ENCODE measurements at places on chromosomes 5 and 9.

- no peak for DNase-seq
Measured at GRCh38 chr5:76733049-76733417, 17.1 kb downstream of the F2R start.

GRCh38 chr9:124852829-124853531 lies at the start of gene WDR38:
Gene WDR38, plus strand, starts transcription at chr9:124853460. Its CDS starts 72 bp downstream, at chr9:124853532.
- DNase-seq, result peak; percentile 72

DNA sequence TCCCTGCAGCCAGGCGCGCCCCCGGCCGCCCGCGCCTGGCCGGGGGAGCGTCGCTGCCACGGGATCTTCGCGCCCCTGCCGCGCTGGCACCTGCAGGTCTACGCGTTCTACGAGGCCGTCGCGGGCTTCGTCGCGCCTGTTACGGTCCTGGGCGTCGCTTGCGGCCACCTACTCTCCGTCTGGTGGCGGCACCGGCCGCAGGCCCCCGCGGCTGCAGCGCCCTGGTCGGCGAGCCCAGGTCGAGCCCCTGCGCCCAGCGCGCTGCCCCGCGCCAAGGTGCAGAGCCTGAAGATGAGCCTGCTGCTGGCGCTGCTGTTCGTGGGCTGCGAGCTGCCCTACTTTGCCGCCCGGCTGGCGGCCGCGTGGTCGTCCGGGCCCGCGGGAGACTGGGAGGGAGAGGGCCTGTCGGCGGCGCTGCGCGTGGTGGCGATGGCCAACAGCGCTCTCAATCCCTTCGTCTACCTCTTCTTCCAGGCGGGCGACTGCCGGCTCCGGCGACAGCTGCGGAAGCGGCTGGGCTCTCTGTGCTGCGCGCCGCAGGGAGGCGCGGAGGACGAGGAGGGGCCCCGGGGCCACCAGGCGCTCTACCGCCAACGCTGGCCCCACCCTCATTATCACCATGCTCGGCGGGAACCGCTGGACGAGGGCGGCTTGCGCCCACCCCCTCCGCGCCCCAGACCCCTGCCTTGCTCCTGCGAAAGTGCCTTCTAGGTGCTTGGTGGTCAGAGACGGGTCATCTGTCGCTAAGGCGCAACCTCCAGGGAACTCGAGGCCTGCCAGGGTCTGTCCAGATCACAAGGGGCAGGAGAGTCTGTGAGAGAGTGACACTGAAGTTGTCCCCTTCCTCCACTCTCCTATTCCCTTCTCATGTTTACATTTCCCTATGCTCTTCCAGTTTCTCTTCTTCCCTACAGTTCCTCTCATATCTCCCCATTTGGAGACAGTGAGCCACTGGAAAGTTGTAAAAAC lies 1.3 kb downstream of the GPR150 start:
- DNase-seq, result no peak

- DNase-seq, result no peak
Measured at GRCh38 chr9:18936094-18936871, 96.7 kb downstream of the SAXO1 start.

Measured in muscle of arm (tissue), 14 donors.